ENCODE measurements at places on chromosomes 12 and 14.
A peak's percentile ranks its signal among the peaks of the same experiment; 100 is the strongest.

GRCh38 chr12:117262749-117263148, 72.5 kb upstream of the FBXO21 start:
- no peak for DNase-seq

GRCh38 chr14:66056268-66056907, 429.8 kb upstream of the CCDC196 start:
- no peak for DNase-seq

- no peak for DNase-seq
Measured at GRCh38 chr12:100141998-100142850, 450 bp downstream of the BLTP3B start.

- peak; percentile 59 for DNase-seq
Measured at GRCh38 chr14:104676694-104677511, 12.5 kb upstream of the INF2 start.

- DNase-seq, result no peak
Measured at GRCh38 chr14:94366146-94366915, 22.1 kb downstream of the SERPINA1 start.

DNA sequence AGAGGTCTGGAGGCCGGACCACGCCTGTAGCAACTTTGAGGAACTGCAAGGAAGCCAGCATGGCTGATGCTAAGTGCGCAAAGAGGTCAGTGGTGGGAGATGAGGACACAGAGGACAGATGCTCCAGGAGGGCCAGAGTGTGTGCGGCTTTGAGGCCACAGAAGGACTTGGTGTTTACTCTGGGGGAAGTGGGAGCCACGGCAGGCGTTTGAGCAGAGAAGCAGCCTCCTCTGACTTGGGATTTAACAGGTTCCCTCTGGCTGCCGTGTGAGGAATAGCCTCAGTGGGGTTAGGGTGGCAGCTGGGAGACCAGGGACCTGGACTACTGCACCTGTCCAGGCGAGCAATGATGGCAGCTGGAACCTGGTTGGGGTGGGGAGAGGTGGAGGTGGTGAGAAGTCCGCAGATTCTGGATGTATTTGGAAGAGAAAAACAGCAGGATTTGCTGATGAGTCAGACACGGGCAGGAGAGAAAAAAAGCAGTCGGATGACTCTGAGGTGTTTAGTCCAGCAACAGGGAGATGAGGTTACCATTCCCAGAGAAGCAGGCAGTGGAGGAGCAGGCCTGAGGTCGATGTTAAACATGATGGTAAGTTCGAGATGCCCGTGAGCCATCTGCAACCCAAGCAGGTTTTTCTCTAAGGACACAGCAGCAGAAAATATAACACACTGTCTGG, 143.5 kb downstream of the SCARB1 start:
- DNase-seq, result no peak

DNA sequence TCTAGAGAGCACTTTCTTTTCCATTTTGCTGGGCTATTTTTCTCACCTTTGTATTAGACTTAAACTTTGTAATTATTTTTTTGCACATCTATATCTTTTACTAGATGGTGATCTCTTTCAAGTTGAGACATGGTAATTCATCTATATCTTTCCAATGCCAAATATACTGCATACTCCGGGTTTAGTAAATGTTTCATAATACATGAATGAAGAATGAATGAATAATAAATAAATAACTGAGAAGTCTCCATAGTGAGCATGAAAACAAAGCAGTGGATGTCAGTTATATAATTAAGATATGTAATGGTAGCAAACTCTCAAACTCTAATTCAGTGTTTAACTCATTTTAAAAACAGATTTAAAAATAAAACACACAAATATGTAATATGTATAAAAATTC, 342.5 kb upstream of the KITLG start:
- no peak for DNase-seq

- no peak for DNase-seq
Measured at GRCh38 chr12:95546491-95546813, 4.8 kb downstream of the USP44 start.

- peak; percentile 62 for DNase-seq
Measured at GRCh38 chr14:53152184-53152886, 788 bp downstream of the DDHD1 start.

DNA sequence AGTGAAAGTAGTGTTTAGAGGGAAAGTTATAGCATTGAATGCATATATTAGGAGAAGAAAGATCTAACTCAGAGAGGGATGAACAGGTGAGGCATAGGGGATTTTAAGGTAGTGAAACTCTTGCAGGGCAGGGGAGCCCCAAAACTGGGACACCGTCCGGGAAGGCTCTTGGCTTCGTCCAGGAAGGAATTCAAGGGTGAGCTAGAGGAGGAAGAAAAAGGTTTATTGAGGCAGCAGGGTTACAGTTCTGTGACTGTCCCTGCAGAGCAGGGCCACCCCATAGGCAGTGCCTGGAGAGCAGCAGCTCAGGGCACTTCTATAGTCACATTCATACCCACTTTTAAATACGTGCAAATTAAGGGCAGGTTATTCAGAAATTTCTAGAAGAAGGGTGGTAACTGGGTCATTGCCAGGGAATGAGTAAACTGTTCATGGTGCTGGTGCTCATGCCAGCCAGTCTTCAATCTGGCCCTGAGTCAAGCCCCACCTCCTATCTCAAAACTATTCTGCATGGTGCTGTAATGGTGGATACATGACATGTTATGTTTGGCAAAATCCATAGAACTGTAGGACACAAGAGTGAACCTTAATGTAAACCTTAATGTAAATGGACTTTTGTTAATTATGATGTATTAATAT, 1.2 kb upstream of the OAS1 start:
- DNase-seq, result no peak

- no peak for DNase-seq
Measured at GRCh38 chr14:51727526-51727925, 75.8 kb downstream of the FRMD6 start.
